ENCODE measurements at places on chromosomes 4 and X.

DNA sequence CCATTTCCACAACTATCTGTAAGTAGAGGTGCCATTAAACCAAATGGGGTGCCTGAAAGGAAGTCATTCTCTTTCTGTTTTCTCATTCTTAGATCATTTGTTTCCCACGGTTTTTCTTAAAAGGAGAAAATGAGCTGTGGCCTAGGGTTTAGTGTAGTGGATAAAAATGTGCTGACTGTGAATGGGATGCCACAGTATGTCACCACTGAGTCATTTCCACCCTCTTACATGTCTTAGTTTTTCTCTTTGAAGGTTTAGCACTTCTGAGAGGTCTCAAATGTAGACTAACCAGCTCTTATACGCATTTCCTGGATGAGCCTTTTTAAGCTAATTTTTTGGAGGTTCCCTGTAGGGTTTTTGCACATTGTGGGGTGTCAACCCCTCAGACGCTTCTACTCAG lies 244.5 kb upstream of the SPANXN1 start:
- DNase-seq = no peak

DNA sequence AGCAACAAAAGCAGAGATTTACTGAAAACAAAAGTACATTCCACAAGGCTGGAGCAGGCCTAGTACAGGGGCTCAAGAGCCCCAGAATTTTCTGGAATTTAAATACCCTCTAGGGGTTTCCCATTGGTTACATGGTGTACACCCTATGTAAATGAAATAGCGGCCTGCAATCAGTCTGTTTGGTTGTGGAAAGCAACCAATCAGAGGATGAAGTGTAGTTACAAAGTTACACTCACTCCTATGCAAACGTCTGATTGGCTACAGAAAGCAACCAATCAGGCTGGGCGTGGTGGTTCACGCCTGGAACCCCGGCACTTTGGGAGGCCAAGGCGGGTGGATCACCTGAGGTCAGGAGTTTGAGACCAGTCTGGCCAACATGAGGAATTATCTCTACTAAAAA lies 13.8 kb upstream of the TXLNG start:
- DNase-seq = no peak

DNA sequence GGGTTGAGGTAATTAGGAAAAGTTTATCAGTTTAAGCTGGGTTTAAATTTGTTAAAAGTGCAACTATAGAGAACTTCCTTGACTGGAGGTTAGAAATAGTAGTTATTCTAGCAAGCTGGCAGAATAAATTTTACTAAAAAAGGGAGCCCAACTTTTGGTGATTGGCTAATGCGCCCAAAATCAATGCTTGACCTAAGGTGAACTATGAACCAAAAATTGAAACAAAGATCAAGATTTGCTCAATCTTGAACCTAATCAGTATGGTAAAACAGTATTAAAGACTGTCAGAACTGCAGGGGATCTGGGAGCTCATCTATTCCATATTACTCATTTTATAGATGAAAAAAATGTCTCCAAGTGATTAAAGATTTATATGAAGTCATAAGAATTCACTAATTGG lies 6.1 kb upstream of the SPATA18 start:
- no peak for DNase-seq

DNA sequence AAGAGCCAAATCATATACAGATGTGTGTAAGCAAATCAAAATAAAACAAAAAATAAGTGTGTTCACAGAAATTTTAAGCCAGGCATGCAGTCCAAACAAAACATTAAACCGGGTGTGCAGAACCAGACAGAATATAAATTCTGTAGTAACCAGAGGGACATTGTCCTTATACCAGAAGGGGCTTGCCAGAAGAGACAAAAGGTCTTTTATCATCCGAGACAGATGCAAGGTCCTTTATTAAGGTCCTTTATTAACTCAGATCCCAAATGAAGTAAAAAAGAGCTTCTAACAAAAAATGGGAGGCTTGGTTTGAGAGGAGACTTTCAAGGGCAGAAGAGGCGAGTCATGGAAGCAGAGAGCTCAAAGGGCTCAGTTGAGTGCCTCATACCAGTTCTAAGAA lies 59.2 kb downstream of the RGS12 start:
- DNase-seq = no peak

DNA sequence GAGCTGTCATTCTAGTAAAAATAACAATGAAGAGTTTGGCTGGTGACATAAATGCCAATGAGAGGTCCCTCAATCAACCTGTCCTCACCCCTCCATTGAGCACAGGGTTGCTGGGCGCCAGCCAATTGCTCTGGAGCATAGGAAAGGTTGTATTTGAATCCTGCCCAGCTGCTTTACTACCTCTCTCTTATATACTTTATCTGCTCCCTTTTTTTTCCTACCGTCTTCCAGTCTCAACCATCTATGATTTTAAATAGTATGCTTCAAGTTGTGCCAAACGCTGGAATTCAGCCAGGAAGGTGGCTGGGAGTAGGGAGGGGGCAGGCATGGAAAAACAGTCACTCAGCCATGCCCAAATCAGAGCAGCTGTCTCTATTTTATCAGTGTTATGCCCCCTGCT lies 153.8 kb downstream of the NR3C2 start:
- DNase-seq = no peak

DNA sequence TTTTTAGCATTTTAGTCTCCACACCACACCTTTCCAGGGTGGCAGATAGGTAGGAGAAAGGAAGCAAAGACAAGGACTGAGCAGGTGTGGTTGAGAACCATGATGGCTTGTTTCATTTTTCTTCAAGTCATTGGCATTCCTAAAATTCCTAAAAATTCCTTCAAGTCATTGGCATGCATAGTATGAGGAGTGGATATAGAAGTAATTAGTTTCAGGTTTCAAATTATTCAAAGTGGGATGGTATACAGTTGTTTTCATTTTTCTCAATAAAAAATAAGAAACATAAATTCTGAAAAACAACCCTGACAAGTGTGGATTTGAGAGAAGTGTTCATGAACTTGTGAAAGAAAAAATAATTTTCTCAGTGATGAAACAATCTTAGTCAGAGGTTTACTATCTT lies 22.3 kb upstream of the HERC3 start:
- DNase-seq = no peak

DNA sequence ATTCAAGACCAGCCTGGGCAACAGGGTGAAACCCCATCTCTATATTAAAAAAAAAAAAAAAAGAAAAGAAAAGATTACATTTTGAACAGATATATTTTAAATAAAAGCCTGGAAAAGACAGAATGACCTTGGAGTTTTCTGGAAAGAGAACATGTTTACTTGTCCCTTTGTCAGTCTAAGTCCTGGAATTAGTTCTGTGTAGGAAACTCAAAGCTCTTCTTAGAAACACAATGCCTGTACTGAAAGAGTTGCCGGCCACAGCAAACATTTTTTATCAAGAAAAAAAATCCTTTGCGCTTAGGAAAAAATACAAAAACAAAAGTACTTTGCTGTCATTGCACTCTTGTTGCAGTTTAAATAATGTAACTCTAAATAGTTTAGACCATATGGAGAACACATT lies 59.6 kb downstream of the SMIM31 start:
- DNase-seq = no peak

DNA sequence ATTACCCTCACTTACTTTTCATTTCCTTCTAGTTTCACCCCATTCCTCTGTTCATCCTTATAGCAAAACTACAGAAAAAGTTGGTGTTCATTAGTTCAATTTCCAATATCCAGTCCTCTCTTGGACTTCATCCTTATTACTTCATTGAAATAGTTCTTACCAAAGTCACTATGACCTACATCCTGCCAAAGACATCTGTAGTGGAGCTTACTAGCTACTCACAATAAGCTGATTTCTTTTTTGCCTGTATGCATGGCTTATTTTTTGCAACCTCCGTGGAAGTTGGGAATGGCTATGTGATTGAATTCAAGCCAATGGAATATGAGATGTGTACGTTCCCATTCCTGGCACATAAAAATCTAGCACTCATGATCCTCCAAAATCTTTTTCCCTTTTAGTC lies 4.6 kb upstream of the CDKL2 start:
- DNase-seq = no peak

DNA sequence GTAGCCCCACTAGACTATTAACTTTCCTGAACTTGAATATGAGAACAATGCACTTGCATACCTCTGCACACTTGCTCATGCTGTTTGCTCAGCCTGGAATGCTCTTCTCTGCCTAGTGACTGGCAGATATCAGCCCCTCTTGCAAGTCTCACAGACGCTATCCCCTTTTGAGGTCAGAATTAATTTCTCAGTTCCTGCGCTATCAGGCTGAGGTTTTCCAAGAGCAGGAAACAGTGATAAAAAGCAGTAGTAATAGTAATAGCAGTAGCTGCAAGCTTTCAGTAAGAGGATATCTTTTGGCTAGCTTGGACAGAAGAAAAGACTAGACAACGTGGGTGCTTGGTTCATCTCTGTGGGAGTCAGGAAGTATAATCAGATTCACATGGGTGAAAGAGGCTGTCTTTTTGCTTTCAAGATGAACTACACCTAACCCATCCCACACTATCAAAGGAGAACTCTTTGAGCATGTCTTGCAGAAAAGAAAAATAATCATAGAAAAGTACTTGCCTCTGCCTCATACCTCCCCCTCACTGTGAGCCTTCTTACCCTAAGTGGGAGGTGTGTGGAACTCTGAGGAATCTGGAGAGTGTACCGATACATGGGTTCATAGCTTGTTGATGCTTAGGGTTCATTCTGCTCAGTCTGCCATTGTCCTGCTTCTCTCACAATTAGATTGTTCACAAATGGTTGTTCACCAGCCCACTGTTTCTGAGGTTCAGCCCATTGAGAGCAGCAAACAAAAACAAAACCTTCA lies 11.3 kb upstream of the DRP2 start:
- no peak for DNase-seq

DNA sequence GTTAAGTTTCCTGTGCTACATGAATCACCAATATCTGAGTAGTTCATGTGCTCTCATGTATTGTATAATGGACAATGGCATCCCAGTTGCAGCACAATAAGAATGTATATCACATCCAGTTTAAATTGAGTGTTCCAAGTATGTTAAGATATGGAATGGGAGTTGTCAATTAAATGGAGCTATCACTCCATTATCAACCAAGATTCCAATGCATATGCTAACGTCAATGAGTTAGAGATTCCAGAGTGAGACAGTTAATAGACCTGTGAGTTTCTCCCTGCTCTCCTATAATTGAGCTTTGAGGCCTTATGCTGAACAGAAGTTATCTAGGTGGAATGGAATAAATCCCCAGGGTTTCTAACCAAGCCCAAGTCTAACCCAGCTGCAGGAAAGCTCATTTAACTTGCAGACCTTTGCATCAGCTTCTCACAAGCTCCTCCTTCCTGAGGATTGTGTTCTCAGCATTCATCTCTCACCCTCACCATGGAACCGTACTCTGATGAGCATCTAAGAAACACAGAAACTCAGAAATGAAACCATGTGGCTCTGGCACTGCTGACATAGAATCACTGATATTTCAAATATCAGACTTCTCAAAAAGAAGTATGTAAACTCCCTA lies 84.8 kb downstream of the TIGD2 start:
- DNase-seq = no peak
